Kidney capillary endothelial cell (primary cell): ENCODE measurements at places on chromosomes 16 and 17.

GRCh38 chr16:72910381-72910780, 137.5 kb downstream of the ZFHX3 start:
- DNase-seq = no peak

- DNase-seq = no peak
These were observed 481 bp downstream of the LYRM1 start for GRCh38 chr16:20901068-20901435.

DNA sequence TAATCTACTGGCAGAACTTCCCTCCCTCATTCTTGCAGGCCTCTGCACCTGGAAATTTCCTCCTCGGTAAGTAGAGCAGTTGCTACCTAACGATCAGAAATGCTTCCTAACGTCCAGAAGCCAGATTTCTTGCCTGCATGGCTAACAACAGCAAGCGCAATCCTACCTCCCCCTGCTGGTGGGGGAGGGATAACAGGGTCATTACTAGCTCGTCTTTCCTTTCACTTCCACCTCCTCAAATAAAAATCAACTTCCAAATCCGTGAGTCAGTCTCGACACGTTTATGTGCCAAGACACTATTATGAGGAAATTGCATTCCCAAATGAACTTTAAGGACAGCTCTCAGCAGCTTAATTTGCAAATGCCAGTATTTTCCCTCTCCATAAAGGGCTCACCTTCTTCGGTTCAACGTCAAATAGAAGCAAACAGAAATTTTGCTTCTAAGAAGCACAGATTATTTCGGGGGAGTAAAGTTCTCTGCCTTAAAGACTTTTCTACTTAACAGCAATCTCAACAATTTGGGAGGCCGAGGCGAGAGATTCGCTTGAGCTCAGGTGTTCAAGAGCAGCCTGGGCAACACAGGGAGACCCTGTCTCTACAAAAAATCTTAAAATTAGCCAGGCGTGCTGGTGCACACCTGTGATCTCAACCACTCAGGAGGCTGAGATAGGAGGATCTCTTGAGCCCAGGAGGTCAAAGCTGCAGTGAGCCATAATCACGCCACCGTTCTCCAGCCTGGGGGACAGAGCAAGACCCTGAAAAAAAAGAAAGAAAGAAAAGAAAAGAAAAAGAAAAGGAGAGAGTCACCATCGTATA, 188.6 kb upstream of the PSMD7 start:
- DNase-seq = peak; percentile 3

DNA sequence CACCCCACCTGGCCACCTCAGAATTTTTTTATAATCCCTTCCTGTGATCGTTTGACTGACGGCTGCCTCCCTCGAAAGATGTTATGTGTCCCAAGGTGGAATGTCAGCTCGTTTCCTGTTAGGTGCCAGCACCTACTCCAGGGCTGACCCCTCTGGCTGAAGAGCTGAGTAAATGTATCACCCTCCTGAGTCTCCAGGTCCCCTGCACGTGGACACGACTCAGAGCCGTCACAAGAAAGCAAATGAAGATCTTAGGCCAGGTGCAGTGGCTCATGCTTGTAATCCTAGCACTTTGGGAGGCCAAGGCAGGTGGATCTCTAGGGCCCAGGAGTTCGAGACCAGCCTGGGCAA, 273.2 kb downstream of the C16orf95 start:
- no peak for DNase-seq

DNA sequence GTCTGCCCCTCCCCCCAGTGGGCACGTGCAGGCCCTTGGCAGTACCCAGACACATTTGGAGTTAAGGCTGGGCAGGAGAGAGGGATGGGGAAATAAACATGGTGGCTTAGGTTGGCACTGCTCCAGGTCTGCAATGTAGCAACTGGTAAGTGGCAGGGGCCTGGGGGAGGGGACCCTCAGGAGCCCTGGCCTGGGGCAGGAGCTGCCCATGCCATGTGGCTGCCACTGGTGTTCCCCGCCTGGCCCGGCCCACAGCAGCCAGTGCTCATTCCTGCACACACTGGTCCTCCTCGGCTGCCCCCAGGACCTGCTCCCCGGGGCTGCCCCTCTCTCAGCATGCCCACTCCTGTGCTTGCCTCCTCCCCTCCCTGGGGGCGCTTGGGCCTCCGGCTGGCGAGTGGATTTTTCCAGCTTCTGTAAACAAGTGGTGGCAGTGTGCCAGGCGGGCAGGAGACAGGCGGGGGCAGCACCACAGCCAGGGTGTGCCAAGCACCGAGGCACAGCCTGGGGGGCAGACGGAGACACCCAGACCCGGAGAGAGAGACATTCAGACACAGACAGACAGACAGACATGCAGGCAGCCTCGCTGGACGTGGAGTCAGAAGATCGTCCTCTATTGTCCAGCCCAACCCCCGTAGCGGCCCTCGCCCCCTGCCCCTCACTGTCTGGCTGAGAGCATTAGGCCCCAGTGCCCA, 9.4 kb downstream of the THRA start:
- no peak for DNase-seq

GRCh38 chr16:74991593-74992403, 6.9 kb upstream of the WDR59 start:
- no peak for DNase-seq

- DNase-seq = no peak
These were observed 27.1 kb upstream of the MTSS2 start for GRCh38 chr16:70712942-70713341.

DNA sequence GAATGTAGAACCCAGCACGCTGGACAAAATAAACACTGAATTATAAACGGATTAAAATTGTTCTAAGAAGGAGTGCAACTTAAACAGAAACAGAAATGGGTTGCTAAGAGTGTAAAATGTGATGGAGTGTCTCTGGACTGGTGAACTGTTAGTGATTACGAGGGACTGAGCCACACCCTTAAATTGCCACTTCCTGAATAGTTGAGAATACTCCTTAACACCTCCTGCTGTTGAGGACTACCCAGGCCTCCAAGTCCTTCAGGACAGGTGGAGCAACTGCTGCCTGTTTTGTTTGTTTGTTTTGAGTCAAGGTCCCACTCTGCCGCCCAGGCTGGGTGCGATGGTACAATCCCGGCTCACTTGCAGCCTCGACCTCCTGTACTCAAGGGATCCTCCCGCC, 25.8 kb upstream of the IRF8 start:
- DNase-seq = no peak

DNA sequence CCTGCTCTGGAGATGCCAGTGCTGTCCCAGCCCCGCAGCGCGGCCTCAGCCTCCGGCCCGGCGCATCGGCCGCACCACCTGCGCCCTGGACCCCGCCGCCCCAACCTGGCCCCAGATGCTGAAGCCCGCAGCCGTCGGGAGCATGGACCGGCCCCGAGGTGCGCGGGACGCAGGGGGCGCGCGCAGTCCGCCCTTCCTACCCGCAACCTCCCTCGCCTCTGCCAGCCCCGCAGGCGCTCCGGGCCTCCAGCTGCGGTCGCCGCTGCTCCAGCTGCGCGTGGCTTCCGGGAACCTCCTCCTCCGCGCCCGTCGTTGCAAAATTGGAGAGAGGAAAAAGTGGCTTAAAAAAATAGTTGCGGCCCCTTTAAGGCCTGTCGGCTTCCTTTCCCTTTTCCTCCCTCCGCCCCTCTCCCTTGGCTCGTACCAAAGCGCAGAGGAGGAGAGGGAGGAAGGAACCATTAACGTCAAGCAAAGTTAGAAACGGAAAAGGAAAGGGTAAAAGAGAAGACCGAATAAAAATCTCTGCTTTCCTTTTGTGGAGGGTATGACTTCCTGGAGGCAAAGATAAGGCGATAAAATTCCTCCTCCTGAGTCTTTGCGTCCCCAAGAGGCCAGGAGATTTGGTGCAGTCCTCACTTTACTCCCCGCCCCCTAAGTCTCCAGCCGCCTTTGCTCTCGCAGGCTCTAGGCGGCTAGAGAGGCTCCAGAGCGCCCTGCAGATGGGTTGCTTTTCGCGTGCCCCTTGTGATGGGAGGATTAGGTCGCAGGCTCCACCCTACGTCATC, at the start of gene CDIPT:
Gene CDIPT, minus strand, starts transcription at position 343 of the 785 bp plus-strand sequence. CDS start 369 bp downstream, outside the sequence.
- peak; percentile 93 for DNase-seq

- no peak for DNase-seq
These were observed 21.7 kb downstream of the GRB2 start for GRCh38 chr17:75383842-75384195.

GRCh38 chr17:51914577-51914976, 243.9 kb downstream of the CA10 start:
- no peak for DNase-seq

DNA sequence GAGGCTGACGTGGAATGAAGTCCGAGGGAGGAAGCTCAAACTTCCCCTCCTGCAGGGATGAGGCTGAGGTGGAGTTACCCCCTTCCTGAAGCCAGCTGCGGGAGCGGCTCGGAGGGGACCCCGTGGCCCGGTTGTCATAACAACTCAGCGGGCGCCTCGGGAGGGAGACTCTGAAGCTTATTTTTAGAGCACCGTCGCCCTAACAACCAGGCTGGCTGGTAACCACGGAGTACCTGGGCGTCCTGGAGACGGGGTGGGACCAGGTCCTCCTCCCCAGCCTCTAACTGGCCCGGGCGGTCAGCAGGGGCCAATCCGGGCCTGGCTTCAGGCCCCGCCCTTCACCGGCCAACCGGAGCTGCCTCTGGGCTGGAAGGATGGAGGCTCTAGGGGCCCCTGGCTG, 27.7 kb downstream of the NECAB2 start:
- DNase-seq = no peak

- no peak for DNase-seq
These were observed 70.8 kb downstream of the ABR start for GRCh38 chr17:1108765-1109605.

DNA sequence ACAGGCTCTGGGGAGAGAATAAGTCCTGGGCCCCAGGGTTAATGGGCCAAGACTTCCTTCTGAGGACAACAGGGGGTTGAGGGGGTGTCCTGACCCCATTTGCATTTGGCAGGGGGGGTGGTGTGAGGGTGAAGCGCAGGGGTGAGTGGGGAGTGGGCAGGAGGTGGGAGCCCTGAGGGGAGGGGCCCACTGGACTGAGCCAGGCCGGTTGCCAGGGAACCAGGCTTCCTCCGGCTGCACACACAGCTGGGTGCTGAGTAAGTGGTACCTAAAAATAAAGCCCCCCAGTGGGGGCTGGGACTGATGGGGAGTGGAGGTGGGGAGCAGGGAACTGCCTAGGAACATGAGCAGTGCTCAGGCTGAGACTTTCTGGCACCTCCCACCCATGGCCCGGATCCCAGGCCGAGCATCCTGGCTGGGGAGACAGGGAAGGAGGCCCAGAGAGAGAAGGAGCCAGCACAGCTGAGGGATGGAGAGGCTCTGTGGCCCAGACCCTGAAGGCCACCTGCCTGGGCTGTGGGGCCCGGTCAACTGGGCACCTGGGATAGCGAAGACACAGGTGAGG, 7.5 kb upstream of the RASD1 start:
- DNase-seq = no peak

DNA sequence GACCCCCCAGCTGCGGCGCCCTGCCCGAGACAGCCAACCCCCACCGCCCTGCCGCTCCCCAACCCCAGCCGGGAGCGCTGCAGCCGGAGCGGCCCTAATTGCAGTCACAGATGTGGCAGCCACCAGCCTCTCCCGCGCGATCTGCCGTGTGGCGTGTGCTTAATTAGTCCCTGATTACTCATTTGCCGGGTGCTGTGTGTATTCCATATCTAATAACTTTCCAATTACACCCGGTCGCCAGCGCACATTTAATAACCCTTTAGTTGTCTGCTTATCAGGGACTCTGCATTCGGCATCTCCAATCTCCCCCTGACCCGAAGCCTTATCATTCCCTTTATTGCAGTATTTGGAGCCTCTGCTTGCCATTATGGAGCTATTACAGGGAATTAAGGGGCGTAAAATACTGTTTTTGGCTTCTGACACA, 236.7 kb upstream of the CIBAR2 start:
- DNase-seq = no peak

DNA sequence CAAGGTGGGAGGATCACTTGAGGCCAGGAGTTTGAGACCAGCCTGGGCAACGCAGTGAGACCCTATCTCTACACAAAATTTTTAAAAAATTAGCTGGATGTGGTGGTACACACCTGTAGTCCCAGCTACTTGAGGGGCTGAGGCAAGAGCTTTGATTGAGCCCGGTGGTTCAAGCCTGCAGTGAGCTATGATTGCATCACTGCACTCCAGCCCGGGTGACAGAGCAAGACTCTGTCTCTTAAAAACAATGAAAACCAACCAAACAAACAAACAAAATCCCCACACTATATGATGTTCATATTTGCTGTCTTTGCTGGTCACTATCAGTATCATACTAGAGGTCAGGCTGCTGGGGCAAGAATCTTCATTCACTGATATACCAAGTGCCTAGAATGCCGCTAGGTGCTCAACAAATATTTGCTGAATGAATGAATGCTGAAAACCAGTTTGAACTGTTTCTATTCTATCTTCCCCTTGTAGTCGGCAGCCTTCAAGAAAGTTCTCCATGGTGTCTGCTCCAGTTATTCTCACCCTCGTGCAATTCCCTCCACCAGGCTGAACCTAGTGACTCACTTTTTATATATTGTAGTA, 127.0 kb downstream of the IRX3 start:
- DNase-seq = no peak

- DNase-seq = no peak
These were observed 38.1 kb downstream of the DCAKD start for GRCh38 chr17:45013021-45013997.

DNA sequence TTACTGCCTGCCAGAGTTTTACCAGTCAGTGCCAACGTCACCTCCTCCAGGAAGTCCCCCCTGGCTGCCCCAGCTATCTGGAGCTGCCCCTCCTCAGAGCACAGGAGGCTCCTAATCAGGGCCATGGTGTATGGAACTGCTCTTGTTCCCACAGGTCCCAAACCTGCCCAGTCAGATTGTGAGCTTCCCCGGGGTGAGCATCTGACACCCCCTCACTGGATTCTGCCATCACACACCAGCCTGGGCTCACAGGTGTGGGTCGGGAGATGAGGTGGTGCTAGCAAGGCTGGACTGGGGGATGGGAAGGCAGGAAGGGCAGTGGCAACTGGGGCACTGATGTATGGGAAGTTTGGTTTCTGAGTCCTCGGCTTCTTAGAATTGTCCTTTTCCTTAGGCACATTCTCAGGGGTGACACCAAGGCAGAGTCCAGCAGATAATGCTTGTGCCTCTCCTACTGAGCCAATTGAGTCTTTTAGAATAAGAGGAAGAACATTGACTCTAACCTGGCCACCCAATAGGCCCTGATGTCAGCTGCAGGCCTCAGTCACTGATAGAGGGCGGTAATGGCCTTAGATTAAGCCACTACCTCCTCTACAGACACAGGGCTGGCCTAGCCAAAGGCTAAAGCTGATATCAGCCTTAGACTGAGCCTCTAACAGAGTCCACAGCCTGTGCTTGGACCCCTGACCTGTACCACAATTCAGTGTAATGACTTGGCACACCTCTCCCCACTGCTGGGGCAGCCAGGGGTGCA, 107.9 kb downstream of the WSCD1 start:
- DNase-seq = no peak

- DNase-seq = no peak
These were observed 20.2 kb downstream of the KNOP1 start for GRCh38 chr16:19697756-19698318.

DNA sequence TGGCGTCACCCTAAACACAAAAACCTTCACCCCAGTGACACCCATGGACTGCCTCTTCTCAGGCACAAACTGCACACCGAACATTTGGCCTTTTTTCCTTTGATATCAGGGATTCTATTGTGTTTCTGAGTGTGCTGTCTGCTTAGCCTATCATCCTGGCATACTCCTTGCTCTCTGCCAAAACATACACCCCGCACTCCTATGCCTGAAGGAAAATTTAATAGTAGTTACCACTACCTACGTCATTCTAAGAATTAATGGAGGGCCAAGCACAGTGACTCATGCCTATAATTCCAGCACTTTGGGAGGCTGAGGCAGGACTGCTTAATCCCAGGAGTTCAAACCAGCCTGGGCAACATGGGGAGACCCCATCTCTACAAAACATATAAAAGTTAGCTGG, 19.9 kb upstream of the SLFN13 start:
- DNase-seq = no peak

GRCh38 chr17:32297860-32298259, 32.2 kb downstream of the RHBDL3 start:
- DNase-seq = no peak

GRCh38 chr16:54522584-54522983, 236.0 kb upstream of the IRX3 start:
- no peak for DNase-seq
